Osteocyte (in vitro differentiated cells): ENCODE measurements at places on chromosomes 5 and 9.

DNA sequence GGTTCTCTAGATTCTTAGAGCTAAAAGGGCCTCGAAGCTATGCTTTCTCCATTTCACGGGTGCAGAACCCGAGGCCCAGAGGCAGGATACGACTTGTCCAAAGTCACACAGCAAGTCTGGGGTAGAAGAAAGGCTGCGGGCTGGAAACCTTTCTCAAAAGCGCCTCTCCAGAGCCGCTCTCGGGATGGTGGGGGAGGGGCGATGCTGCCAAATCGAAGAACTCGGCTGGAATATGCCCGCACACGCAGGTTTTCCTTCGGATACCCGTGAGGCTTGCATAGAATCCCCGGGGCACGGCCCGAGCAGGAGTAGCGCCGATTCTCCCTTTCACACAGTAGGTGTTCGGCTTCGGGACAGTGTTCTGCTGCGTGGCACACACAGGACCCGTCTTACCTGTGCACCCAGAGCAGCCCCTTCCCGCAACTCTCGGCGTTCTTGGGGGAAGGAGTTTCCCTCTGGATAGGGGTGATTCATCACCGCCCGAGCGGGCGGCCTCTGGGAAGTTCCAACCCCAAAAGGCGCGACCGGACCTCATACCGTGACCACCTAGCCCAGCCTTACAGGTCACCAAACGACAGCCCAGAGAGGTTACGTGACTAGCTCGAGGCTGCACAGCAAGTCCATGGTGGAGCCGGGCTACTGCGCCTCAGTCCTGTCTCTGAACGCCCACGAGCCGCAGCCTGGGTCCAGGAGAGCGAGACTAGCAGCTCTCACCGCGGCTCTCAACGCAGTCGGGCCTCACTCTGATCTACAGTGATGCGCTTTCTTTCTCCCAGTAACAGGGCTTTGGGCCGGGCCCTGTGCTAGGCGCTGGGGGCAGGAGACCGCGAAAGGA, 4.1 kb downstream of the PAX5 start:
- DNase-seq, result no peak

- DNase-seq, result no peak
Observed at GRCh38 chr5:146302406-146302805, 36.2 kb upstream of the POU4F3 start.

DNA sequence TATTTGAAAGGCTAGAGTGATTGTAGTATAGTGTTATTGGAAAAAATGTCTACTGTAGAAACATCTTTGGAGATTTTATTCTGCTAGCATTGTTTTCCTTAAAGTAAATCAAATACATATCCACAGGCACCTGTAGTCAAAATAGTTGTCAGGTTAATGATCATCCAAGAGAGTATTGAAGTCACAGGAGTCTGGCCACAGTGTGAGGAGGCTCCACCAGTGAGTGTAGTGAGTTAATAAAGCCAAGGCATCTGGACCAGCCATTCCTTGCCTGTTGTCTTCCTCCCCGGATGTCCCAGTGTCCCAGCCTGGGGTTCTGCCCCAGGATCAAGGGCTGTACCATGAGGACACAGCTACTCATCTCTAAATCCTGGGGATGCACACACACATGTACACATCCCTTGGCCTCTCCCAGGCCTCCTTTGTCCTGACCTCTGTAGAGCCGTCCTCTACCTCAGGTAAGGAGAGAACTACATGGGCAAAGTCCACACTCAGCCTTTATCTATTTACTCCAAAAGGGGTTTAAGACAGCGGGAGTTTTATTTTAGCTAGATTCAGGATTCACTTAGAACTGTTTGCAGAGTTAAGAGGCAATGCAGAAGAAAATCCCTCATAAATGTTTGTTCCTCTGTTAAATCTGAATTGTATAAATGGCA, 3.7 kb downstream of the PIK3R1 start:
- DNase-seq, result no peak

GRCh38 chr9:135214706-135215105, 127.2 kb downstream of the OLFM1 start:
- no peak for DNase-seq

GRCh38 chr5:170896779-170897178, 35.0 kb downstream of the RANBP17 start:
- no peak for DNase-seq

GRCh38 chr5:89128092-89128491, 245.1 kb upstream of the MEF2C start:
- DNase-seq, result no peak
